RWPE1 (cell line): ENCODE measurements at places on chromosomes 7 and 10.

DNA sequence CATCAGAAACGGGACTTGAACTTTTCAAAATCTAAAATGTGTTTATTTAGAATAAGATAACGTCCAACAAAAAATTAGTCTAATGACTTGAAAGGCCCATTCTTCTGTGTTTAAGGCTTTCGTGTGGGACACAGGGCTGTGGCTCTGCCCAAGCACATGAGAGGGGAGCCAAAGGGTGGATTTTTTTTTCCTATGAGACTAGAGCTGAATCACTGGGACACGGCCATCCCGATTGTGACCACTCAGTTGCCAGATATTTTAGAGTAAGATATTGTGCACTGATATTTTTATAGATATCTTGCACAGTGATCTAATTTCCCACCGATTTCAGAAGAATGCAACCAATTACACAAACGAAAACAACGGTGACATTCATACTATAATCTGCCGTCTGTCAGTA is 99.9 kb downstream of the ANK3 start:
- DNase-seq = no peak

DNA sequence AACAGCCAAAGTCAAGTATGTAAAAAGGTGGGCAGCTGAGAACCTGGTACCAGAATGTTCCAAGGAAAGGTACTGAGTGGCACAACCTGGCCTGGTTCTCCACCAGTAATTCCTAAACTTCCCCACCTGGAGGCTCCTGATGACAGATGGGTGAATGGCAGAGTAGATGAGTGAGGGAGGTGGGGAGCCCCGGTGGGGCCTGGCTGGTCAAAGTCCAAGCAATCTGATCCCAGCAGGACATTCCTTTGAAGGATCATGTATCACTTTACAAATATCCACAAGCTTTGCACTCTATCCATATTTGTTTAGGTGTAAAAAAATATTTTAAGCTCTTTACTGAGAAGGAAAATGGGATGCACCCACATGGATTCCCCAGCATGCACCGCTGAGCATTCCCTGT is 250.2 kb downstream of the DPP6 start:
- no peak for DNase-seq

DNA sequence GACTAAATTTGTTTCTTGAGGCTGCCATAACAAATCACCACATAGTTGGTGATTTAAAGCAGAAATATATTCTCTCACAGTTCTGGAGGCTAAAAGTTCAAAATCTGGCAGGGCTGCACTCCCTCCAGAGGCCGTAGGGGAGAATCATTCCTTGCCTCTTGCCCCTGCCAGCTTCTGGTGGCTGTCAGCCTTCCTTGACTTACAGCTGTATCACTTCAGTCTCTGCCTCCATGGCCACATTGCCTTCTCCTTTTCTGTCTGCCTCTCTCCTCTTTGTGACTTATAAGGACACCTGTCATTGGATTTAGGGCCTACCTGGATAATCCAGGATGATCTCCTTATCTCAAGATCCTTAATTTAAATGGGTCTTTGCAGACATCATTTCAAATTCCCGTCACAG is 5.8 kb upstream of the LRRC4 start:
- DNase-seq = no peak

- DNase-seq = no peak
Observed at GRCh38 chr7:149006345-149006725, 22.0 kb downstream of the PDIA4 start.

GRCh38 chr7:138607216-138608126 is 93.7 kb downstream of the SVOPL start:
- no peak for DNase-seq

DNA sequence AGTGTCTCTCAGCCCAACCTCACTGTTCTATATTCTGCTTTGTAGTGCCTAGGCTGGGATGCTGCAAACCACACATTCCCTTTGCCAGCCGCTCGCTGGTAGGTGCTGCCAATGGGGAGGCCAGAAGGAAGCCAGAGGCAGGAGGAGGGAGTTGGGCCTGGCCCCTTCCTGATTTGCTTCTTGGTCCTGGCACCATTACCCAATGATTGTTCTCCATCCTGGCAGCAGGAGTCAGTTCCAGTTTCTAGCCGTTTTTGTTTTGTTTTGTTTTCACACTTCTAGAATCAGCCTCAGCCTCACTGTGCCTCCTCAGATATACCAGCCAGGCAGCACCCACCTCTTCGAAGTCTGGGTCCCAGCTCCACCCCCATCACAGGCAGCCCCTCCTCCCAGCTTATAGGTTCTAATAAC is 27.4 kb upstream of the LOXL4 start:
- no peak for DNase-seq

- DNase-seq = no peak
Observed at GRCh38 chr10:100806356-100806645, 60.9 kb downstream of the PAX2 start.

- DNase-seq = no peak
Observed at GRCh38 chr10:79023240-79024162, 45.3 kb upstream of the ZMIZ1 start.

DNA sequence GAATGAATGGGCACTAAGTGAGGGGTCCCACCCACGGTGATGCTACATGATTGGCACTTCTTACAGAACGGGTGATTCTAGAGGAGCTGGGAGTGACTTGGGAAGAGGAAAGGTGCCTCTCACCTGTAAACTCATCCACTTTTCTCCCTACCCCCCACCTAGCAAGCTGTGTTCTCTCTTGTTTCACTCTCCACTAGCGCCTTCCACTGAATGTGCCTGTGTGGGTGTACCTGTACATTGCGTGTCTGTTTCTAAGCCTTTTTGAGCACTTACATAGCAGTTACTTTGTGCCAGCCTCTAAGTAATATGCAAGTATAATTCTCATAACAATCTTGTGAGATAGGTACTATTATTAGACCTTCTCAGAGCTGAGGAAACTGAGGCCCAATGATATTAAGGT is 133.7 kb upstream of the AGK start:
- DNase-seq = no peak

DNA sequence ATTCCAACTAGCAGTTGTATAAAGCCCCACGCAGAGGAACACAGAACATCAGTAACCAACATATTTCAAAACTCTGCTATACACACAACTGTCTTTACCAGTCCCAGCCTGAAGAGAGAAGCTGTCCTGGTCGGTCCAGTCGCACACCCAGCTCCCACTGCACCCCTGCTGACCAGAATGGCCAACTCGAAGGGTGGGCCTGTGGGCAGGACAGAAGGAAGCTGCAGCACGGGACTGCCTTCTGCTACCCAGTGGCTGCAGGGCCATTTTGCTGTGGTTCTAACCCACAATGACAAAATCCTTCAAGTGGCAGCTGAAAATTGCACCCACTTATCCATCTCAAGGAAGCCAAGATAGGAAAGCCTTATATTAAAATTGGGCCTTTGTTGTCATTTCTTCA is 48.2 kb downstream of the GSDME start:
- no peak for DNase-seq

- DNase-seq = peak; percentile 34
Observed at GRCh38 chr7:87058744-87059524, 520 bp downstream of the ELAPOR2 start.

DNA sequence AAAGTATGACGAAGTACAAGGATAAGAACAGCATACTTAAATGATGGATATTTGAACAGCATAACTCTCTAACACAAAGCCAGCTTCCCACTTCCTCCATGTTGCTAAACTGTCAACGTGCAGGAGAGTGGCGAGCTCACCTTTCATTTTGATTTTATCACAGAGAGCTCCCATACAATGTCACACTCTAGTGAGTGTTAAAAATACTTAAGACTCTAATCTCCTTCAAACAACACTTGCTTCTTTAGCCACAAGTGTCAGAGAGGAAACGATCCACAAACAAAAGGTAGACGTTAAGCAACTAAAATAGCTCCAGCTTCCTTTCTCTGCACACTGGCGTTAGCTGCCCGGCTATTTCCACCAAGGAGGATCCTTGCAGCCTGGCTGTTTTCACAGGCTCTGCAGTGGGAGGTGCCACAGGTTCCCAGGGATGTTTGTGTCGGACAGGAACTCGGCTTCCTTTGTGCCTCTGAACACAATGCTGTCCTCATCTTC is 194.6 kb downstream of the COBL start:
- no peak for DNase-seq

- no peak for DNase-seq
Observed at GRCh38 chr7:53110425-53110824, 75.0 kb downstream of the POM121L12 start.

GRCh38 chr7:28296571-28297483 is 115.5 kb upstream of the CREB5 start:
- no peak for DNase-seq

DNA sequence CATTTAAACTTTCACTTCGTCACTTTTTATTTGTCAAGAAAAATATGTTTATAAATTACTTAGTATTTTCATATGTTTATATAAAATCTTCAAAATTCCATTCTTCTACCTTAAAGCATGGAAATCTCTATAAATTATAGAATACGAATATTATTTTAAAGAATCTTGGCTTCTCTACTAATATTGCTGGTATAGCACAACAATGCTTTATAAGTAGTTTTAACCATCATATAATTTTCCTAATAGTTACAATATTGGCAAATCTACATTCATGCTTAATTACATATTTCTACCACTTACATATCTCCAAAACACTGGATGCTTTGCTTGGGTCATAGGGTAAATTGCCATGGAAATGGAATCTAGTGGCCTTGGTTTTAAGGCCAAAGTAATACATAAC is 21.1 kb upstream of the ARMC3 start:
- no peak for DNase-seq

GRCh38 chr7:121212036-121212435 is 116.8 kb upstream of the WNT16 start:
- no peak for DNase-seq

- no peak for DNase-seq
Observed at GRCh38 chr7:54678763-54679489, 80.1 kb downstream of the SEC61G start.
